ENCODE measurements at places on chromosomes 12 and 14.
A peak's percentile ranks its signal among the peaks of the same experiment; 100 is the strongest.

GRCh38 chr12:6735448-6736191 is 11.8 kb downstream of the COPS7A start:
- no peak for DNase-seq

- DNase-seq = peak; percentile 85
Measured at GRCh38 chr12:95646781-95647190, 95.5 kb upstream of the USP44 start.

DNA sequence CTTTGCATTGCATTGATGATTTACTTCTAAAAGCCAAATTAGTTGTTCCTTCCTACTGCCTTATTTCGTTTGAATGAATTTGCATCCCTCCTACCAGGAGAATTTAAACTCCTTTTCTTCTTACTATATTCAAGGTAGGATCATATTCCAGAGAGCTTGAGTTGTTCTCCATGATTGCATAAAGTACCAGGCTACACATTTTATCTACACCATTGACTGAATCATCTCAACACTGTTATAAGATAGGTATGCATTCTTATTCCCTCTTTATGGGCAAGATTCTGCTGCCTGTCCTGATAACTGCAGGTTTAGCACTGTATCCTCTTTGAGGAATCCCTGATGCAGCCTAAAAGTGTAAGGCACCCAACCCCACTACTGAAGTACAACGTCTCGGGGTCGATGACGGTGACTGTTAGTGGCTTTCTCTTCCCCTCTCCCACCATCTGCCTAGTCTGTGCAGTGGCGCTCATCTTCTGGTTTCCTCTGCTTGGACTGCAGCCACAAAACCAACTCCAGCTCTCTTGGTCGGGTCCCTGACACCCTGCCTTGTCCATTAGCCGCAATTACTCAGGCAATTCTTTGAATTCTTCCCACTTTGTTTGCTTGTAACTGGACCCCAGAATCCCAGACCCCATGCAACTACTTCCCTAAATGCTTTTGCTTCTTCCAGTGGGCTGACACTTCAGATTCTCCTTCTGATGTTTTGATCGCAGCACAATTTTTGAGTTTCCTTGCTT is 44.4 kb upstream of the STXBP6 start:
- no peak for DNase-seq

GRCh38 chr14:75497701-75498100 is 24.6 kb upstream of the BATF start:
- DNase-seq = no peak

- DNase-seq = no peak
Measured at GRCh38 chr14:33362934-33363333, 424.3 kb downstream of the NPAS3 start.

DNA sequence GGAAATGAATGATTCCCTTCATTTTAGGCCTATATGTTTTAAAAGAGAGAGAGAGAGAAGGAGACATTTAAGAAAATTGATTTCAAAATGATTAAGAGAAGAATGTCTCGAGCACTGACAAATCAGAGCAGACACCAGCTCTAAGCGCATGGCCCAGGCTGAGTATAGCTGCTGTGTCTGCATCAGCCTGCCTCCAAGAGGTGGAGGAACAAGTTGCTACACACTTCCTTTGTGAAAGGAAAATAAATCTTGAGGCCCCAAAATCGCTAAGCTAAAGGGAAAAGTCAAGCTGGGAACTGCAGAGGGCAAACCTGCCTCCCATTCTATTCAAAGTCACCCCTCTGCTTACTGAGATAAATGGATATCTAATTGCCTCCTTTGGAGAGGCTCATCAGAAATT is 728.7 kb upstream of the TMEM132C start:
- no peak for DNase-seq

- no peak for DNase-seq
Measured at GRCh38 chr12:121713793-121714192, 1.2 kb downstream of the TMEM120B start.

- no peak for DNase-seq
Measured at GRCh38 chr12:94039914-94040313, 108.5 kb upstream of the PLXNC1 start.

GRCh38 chr14:71629765-71630492 is 302.3 kb upstream of the RGS6 start:
- DNase-seq = no peak

DNA sequence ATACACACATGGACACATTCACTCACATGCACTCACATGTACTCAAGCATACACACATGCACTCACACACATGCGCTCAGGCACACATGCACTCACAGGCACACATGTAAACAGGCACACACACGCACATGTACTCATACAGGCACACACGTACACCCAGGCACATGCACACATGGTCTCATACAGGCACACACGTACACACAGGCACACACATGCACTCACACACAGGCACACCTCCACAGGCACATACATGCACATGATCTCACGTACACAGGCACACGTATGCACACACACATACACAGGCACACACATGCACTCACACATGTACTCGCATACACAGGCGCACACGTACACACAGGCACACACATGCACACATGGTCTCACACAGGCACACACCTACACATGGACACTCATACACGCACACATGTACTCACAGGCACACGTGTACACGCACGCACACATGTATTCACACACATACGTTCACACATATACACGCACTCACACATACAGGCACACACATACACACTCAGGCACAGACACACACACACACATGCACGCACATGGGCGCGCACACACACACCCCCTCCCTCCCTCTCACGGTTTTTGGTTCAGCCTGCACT is 138.9 kb downstream of the CACNA1C start:
- no peak for DNase-seq

DNA sequence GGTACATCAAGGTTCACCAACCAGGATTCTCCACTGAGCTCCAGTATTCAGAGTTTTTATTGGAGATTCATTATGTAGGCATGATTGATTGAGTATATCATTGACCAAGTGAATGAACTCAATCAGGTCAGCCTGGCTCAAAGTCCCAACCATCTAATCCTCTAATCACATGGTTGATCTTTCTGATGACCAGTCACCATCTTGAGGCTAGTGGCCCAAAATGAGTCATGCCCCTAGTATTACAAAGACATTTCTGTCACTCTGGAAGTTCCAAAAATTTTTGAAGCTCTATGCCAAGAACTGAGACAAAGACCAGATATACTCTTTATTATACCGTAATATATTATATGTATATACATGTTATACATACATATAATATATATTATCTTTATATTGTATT is 75.9 kb upstream of the ATF7IP start:
- DNase-seq = no peak

DNA sequence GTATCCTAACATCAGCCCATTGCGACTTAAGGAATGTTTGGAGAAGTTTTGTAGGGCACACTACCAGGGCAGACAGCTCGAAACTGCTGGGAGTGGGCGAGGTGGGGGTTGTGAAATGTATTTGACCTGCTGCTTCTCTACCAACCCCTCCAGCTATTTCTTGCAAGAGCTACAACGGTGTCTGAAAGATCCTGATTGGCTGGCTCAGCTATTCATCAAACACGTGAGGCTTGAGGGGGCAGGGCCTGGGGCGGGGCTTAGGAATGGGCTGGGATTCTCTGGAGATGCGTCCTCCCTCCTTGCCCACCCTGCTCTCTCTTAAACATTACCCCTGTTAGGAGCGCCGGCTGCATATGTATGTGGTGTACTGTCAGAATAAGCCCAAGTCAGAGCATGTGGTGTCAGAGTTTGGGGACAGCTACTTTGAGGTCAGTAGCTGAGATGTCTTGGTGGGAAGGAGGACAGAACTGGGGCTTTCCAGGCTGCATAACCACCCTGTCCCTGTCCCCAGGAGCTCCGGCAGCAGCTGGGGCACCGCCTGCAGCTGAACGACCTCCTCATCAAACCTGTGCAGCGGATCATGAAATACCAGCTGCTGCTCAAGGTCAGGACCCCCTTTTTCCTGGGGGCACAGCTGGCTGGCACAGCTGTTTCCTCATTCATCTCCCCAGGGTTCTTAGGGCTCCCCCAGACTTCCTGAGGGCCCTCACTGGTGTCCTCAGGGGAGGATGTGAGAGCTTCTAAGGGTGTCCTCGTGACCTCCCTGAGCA is 3.1 kb downstream of the ARHGEF25 start:
- no peak for DNase-seq

- DNase-seq = peak; percentile 48
Measured at GRCh38 chr12:69415471-69416275, 54.5 kb upstream of the FRS2 start.

DNA sequence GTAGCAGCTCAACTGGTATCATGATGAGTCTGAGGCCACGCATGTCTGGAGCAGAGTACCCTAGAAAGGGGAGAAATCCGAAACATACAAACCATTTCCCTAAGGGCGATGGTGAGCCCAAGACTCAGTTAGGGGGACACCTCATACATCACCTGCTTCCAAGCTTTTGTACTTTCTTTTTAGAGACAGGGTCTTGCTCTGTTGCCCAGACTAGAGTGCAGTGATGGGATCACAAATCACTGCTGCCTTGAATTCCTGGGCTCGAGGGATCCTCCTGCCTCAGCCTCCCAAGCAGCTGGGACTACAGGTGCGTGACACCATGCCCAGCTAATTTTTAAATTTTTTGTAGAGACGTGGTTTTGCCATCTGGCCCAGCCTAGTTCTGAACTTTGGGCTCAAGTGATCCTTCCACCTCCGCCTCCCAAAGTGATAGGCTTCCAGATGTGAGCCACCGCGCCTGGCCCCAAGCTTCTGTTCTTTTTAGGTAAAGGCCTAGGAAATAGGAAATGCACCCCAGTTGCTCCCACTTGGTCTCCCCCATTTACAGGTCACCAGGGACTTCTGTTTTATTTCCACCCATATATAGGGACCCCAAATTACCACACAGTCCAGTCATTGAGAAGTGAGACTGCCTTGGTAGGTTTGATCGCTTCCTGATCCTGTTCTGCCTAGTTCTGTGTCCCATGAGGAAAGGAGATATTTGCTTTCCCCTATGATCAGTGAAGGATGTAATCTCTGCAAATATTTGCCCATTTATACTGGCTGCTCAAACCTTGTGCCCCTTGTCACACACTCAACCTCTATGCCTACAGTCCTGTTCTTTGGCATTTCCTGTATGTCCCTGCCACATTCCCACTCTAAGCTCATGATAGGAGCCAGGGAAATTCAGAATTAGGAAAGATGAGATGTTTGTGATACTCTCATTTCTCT is at the start of gene APOF:
TSS of gene APOF (minus strand) at position 728 of the 930 bp plus-strand sequence. CDS start at position 616, 112 bp downstream.
- DNase-seq = no peak

- DNase-seq = no peak
Measured at GRCh38 chr12:124024263-124024678, 51.3 kb downstream of the ZNF664 start.

- no peak for DNase-seq
Measured at GRCh38 chr14:50371546-50371945, 25.1 kb downstream of the CDKL1 start.

DNA sequence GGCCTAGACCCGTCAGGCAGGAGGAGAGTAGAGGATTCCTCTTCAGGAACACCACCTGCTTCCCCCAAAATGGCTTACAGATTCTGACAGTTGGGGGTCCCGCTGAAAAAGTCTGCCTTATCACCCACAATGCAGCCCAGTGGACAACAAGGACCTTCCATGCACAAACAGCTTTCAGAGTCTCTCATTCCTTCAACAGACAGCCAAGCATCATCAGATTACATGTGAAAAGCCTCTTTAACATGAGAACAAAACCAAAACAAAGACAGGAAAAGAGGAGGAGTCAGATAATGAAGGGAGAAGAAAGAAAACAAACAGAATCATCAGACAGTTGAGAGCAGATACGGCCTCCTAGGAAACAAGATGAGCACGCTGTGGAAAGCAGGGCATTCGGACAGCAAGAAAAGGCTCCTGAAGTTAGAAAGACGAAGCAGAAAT is 18.3 kb downstream of the KCTD10 start:
- no peak for DNase-seq

GRCh38 chr12:59067083-59067482 is 146.8 kb upstream of the LRIG3 start:
- DNase-seq = peak; percentile 86

DNA sequence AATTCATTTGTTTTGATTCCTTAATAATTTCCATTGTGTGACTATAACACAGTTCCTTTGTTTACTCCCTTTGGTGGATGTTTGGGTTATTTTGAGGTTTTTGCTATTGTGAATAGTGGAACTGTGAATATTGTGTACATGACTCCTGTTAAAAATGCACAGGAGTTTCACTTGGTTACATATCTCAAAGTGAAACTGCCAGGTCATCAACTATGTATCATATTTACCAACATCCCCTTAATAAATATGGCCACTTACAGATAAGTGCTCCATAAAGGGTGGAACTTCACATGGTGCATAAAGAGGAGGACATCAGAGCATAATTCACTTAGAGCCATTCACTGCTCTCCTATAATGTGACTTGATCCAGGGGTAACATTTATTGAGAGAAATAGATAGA is 328.9 kb downstream of the SEC23A start:
- DNase-seq = no peak

DNA sequence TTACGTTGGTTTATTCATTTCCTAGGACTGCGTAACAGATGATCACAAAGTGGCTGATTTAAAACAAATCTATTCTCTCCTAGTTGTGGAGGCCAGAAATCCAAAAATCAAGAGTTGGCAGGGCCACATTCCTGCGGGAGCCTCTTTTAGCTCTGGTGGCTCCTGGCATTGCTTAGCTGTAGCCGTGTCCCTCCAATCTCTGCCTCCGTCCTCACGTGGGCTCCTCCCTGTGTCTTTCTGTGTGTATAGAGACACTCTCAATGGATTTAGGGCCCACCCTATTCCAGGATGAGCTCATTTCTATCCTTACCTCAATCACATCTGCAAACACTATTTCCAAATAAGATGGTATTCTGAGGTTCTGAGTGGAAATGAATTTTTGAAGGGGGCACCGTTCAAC is 42.5 kb downstream of the KCTD10 start:
- DNase-seq = no peak

DNA sequence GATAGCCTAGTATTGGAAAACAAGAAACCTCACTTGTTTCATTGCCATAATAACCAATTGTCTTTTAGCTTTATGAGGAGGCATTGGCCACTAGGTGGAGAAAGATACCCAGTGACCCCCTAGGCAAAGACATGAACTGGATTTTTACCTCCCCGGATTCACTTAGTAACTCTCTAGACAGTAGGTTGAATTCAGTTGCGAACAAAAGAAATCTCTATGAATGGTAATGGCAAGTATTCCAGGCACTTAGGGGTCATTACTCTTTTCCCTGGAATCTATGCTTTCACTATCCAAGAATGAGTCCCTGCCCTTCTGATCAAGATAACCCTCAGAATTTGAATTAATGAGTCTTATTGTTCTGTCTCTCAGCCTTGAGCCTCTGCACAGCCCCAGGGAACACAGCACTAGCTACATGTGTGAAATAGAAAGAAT is 29.5 kb upstream of the RHOJ start:
- peak; percentile 59 for DNase-seq

- DNase-seq = peak; percentile 14
Measured at GRCh38 chr12:10941916-10942607, 3.0 kb upstream of the TAS2R14 start.

- DNase-seq = no peak
Measured at GRCh38 chr12:124347335-124347734, 52.4 kb downstream of the RFLNA start.

- DNase-seq = no peak
Measured at GRCh38 chr12:132948146-132949066, 7.7 kb downstream of the ZNF605 start.

- no peak for DNase-seq
Measured at GRCh38 chr14:75437201-75438143, 9.7 kb downstream of the JDP2 start.

Data from retinal pigment epithelial cell (primary cell).